ENCODE measurements at places on chromosomes 12 and 14.

- DNase-seq, result no peak
Measured at GRCh38 chr12:87469295-87469694, 559.9 kb downstream of the C12orf50 start.

- no peak for DNase-seq
Measured at GRCh38 chr12:6277982-6278438, 32.5 kb upstream of the PLEKHG6 start.

DNA sequence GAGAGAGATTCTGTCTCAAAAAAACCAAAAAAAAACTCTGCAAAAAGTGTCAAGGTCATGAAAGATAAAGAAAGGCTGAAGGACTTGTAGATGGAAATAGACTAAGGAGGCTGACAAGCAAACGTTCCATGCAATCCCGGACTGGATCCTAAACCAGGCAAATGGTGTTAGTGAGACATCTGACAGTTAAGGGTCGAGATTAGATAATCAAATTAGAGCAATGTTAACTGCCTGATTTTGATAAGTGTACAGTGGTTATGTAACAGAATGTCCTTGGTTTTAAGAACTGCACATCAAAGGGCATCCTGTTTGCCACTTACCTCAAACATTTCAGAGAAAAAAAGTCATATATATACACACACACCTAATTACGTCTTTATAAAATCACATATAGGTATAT, 3.5 kb upstream of the RAN start:
- no peak for DNase-seq

DNA sequence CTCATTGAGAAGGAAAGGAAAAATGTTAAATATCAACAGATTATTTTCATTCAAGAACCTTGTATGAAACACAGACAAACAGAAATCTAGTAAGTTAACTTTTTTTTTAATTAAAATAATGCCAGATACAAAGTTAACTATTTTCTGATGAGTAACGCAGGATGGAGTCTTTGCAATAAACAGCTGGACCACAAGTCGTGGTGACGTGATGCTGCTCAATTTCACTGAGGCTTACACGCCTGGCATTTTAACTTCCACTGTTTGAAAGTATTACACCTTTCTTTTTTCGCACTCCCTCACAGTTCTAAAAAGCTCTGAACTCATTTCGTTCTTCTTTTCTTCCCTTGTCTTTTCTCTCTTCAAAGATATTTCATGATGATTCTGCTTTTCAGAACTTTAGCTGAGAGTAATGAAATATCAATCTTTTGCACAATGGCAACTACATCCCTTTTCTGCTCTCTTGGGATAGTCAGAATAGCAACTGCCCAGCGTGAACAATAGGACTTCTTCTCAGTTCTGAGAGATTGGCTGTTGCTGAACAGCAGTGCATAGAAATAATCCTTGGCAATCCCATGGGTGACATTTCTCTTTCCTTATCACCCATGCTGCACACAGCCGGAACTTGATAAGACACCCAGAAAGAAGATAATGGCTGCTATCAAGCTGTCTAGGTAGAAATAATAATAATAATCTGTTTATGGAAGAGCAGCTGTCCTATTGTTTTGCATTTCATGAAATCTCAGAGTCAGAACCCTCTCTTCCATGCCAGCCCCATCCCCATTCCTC, 160.5 kb downstream of the BTG1 start:
- no peak for DNase-seq

GRCh38 chr14:31189346-31190218, 18.0 kb downstream of the HECTD1 start:
- DNase-seq, result no peak

DNA sequence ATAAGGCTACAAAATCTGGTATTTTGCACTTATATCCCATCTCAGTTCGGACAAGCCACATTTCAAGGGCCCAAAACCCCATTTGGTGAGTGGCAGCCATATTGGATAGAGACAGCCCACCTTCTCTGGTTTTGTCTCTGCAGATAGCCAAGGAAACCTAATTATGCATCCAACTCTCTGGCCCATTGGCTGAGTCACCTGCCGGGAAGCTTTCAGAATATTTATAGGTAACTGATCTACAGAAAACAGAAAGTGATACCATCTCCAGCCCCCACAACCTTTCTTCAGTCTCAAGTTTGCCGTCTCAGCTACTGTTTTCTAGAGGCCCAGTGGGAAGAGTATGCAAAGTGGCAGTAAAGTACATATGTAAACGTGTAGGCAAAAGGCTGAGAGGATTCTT, 33.7 kb upstream of the PPP1CC start:
- no peak for DNase-seq

- DNase-seq, result no peak
Measured at GRCh38 chr14:59739794-59740193, 130.8 kb downstream of the RTN1 start.

- DNase-seq, result no peak
Measured at GRCh38 chr14:97581016-97581415, 783.8 kb downstream of the VRK1 start.

Measured in nucleus accumbens (tissue), 56 donors.